Right renal pelvis (tissue), 4 donors: ENCODE measurements at places on chromosomes 5 and 9. TPM values are rescaled to one million over a fixed set of nuclear protein-coding genes. Genes with fewer than 3 reads are reported as not detected.

The SLC2A6 gene
- polyA plus RNA-seq: 1.7 TPM

The FOXD4L3 gene
- polyA plus RNA-seq: not detected

The SLC25A2 gene
- not detected for polyA plus RNA-seq

The PCDH1 gene
- polyA plus RNA-seq: 26.5 TPM

The DNM1 gene
- 86.6 TPM for polyA plus RNA-seq

The EQTN gene
- 0.28 TPM for polyA plus RNA-seq

The SHROOM1 gene
- 12.1 TPM for polyA plus RNA-seq

The FAM78A gene
- 3.2 TPM for polyA plus RNA-seq
